ENCODE measurements at places on chromosomes 2 and 18. TPM values are rescaled to one million over a fixed set of nuclear protein-coding genes. Genes with fewer than 3 reads are reported as not detected.

EMILIN2 gene
- total RNA-seq = 5.8 TPM

MATN3 gene
- 3.6 TPM for total RNA-seq

HOXD8 gene
- 22.0 TPM for total RNA-seq

BMP10 gene
- total RNA-seq = not detected

MERTK gene
- 1.4 TPM for total RNA-seq

UCN gene
- 5.3 TPM for total RNA-seq

HNMT gene
- total RNA-seq = 4.9 TPM

DPP4 gene
- 22.0 TPM for total RNA-seq

TUBA4A gene
- 23.9 TPM for total RNA-seq

APOB gene
- total RNA-seq = not detected

MSTN gene
- total RNA-seq = not detected

ALPP gene
- not detected for total RNA-seq

PROKR1 gene
- total RNA-seq = not detected

ELOA2 gene
- total RNA-seq = not detected
